ENCODE measurements at places on chromosomes 12 and 14.

- DNase-seq, result no peak
These were observed 50.1 kb upstream of the RERGL start for GRCh38 chr12:18139989-18140596.

DNA sequence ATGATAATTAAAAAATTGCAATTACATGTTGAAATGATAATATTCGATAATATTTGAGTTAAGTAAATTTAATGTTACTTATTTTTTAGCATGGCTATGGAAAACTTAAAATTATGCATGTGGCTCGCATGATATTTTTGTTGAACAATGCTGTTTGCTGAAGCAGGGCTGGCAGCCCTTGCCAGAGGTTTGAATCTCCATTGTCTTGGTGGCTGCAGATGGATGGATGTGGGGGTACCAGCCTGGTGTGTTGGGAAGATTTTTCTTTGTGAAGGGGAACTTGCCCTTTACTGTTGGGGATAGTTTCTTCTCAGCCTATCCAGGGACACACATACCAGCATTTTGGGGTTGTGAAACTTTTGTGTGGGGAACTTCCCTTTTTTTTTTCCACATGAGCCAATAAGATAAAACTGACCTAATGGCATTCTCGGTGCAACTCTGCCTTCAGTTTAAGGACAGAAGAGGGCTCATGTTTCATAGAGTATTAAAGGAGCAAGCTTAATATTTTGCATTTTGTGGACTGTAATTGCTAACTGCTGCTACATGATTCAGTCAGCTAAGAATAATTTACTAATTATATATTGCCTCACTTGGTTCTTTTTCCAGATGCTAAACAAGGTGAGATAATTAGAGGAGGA, 8.8 kb downstream of the RASSF3 start:
- DNase-seq, result no peak

- DNase-seq, result no peak
These were observed 15.8 kb upstream of the STAB2 start for GRCh38 chr12:103571286-103571685.

DNA sequence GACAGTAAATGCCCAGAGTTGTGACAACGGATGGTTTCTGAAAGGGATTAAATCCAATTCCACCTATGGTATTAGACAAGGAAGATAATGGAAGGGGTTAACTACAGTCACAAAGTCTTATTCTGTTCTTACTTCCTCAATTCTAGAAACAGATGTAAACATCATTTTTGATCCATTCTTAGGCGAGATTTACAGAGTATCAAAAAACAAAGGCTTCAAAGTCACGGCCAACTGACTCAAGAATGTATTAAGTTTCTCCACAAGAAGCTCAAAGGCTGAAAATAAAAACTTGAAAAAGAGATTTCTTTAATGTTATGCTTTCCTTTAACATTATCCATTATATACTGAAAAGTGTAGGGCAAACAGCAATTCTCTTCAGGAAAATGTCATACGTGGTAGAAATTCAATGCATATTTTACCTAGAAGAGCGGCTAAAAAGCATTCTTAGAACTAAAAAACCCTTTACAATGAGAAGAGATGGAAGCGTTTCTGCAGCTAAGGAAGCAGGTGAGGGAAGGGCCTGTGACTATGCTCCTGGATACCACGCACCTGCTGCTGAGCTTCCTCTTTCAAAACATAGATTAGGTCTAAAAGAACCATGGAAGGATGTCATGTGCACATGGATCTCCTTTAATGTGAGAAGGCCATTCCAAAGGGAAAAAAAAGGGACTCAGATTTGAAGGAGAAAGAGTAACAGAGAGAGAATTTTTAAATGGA, 185.8 kb downstream of the STXBP6 start:
- no peak for DNase-seq

DNA sequence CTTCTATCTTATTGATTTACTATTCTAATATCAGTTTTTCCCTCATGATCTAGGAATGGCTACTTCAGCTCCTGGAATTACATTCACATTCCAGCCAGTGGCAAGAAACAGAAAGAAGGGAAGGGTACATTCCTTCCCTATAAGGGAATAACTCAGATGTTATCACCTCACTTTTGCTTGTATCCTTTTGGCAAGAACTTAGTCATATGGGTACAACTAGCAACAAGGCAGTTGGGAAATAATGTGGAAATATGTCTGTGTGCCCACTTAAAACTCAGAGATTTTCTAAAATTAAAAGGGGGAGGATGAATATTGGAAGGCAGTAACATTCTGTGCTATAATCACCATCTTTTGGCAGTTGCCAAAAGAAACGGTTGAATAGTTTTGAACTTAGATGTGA, 85.6 kb downstream of the MSRB3 start:
- DNase-seq, result no peak
